ENCODE measurements at places on chromosomes 12 and 14. TPM values are rescaled to one million over a fixed set of nuclear protein-coding genes. Genes with fewer than 3 reads are reported as not detected.

- no peak overlapping the region for H3K4me3 ChIP-seq
- H3K36me3 ChIP-seq, result no peaks in the 10 kb centered on the region
- no peaks in the 10 kb centered on the region for H3K27me3 ChIP-seq
- H3K4me1 ChIP-seq, result no peaks in the 10 kb centered on the region
Observed at GRCh38 chr12:58727521-58727920, 192.8 kb downstream of the LRIG3 start.

- H3K4me1 ChIP-seq, result no peaks in the 10 kb centered on the region
- DNase-seq, result peak; percentile 75
- H3K27ac ChIP-seq, result no peak overlapping the region
- no peak overlapping the region for H3K4me3 ChIP-seq
Observed at GRCh38 chr12:112163471-112163991, 38.2 kb downstream of the TRAFD1 start.

DNA sequence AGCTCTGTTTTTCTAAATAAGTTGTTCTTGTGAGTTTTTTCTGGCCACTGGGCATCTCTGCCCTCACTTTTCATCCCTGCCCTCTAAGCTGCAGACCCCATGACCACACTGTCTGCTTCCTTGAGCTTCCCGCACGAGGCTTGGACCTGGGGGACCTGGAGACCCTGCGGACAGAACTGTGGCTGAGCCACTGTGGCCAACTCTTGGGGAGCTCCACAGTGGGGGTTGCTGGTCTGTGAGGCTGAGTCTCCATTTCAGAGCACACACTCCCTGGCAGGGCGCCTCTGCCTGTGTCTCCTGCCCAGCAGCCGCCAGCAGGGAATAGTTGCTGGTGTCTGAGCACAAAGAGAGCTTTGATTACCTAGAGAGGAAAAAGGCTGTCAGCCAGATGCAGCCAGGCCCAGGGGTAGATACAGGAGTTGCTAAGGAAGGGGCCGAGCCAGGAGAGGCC lies 13.1 kb upstream of the RIN3 start:
- no peak overlapping the region for H3K27ac ChIP-seq
- H3K4me1 ChIP-seq, result peaks cover 3% of the 10 kb centered on the region
- no peak overlapping the region for H3K4me3 ChIP-seq
- no peaks in the 10 kb centered on the region for H3K36me3 ChIP-seq
- no peaks in the 10 kb centered on the region for H3K27me3 ChIP-seq
- no peak for DNase-seq

DNA sequence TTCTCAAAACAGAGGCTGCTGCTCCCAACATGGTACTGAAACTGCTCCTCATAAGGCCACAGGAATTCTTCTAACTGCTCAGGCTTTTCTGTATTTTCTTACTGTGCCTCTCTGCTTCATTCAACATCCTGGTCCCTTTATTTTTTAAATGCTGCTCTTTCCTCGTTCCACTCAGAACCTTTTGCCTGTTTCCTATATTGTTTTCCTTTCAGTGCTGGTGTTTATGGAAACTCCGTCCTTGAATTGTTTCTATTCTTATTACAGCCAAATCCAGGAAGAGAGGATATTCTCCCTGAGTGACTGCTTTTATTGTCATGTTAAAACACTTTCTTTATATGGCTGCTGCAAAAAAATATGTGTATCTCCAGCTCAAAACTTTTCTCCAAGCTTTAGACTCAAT lies 173.0 kb upstream of the E2F7 start:
- H3K36me3 ChIP-seq, result no peaks in the 10 kb centered on the region
- H3K27me3 ChIP-seq, result no peaks in the 10 kb centered on the region
- H3K4me1 ChIP-seq, result no peaks in the 10 kb centered on the region
- no peak overlapping the region for H3K27ac ChIP-seq

- no peak overlapping the region for H3K4me3 ChIP-seq
- no peaks in the 10 kb centered on the region for H3K36me3 ChIP-seq
- DNase-seq, result no peak
- H3K4me1 ChIP-seq, result no peaks in the 10 kb centered on the region
- H3K27me3 ChIP-seq, result no peaks in the 10 kb centered on the region
Observed at GRCh38 chr14:71554959-71555612, 377.1 kb upstream of the RGS6 start.

DNA sequence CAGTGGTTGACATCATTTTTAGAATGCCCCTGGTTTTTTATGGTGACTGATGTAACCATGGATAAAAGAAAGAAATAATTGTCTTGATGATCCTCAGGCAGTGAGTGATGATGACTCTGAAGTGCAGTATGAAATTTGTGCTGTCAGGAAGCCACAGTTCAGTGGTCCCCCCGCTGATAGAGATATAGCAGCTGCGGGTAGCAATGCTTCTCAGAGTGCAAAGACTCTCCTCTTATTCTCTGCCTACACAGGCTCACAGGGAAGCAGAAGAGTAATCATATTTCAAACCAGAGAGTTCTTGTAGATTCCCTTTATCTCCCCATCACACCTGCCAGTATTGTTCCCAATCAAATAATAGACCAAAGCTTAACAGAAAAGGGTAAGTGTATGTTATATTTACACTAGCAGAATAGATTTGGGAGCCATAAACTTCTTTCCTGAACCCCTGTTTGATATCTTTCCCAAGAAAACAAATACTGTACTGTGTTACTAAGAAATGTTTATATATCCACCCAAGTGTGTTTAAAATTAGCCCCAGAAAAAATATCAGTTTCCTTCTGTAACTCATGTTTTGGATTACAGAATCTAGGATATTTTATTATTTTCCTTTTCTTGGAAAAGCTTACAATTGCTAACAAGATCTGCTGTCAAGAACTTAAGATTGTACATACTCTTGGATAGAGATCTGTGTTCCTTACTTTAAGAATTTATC lies 1817.4 kb upstream of the FLRT2 start:
- H3K36me3 ChIP-seq, result no peaks in the 10 kb centered on the region
- no peak for DNase-seq
- H3K27ac ChIP-seq, result no peak overlapping the region
- H3K27me3 ChIP-seq, result no peaks in the 10 kb centered on the region
- H3K4me1 ChIP-seq, result no peaks in the 10 kb centered on the region

GRCh38 chr12:104501660-104502059 lies 44.9 kb downstream of the CHST11 start:
- H3K4me1 ChIP-seq, result no peaks in the 10 kb centered on the region
- H3K27ac ChIP-seq, result no peak overlapping the region
- H3K27me3 ChIP-seq, result no peaks in the 10 kb centered on the region
- no peaks in the 10 kb centered on the region for H3K36me3 ChIP-seq
- H3K4me3 ChIP-seq, result no peak overlapping the region

The TSHR gene
- 0.29 TPM for total RNA-seq

The TARBP2 gene
- total RNA-seq, result 22.5 TPM

The SRRM4 gene
- 0.88 TPM for total RNA-seq
